ENCODE measurements at places on chromosomes 4 and X.

GRCh38 chr4:48832571-48832970 lies 1.7 kb downstream of the OCIAD1 start:
- no peak for DNase-seq

DNA sequence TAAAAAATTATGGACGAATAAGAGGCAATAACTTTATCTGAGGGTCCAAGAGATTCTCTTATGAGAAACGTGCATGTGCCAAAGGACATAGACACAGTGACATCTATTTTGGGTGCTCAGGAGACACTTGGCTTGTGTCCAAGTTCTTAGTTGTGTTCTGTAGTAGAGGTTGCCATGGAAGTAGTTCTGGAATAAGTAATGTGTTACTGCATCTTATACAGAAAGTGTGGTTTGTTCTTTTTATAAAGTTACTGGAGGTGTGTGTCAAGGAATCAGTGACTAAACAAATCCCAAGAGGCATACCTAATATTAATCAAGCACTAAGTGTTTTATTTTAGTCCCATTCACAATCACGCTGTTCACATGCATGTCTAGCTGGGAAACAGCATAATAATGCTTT lies 305.7 kb downstream of the ARHGAP24 start:
- no peak for DNase-seq

- DNase-seq: no peak
Measured at GRCh38 chrX:97616883-97617530, 733.3 kb downstream of the RPA4 start.

- DNase-seq: no peak
Measured at GRCh38 chr4:153542131-153542530, 76.0 kb downstream of the TMEM131L start.

GRCh38 chr4:119841361-119841760 lies 212.8 kb upstream of the PDE5A start:
- no peak for DNase-seq

GRCh38 chr4:188177997-188178675 lies 38.9 kb downstream of the TRIML1 start:
- no peak for DNase-seq

DNA sequence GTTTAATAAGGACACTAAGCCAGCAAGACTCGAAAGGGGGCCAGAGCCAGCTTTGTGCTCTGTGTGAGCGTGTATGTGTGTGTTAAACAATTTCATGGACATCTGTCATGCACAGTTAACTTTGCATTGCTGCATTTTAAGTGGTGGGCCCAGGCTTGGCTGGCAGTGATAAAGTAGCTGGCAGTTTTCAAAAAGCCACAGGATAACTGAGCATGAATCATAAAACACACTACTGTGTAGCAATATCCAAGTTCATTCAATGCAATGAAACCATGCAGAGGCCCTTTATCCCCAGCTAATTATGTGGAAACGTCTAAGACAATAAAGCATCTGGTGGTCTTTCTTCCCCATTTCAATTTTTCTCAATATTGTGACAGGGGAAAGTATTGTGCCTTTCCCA lies 132.9 kb downstream of the NKX6-1 start:
- no peak for DNase-seq

- no peak for DNase-seq
Measured at GRCh38 chrX:51281758-51282318, 50.8 kb upstream of the NUDT10 start.

DNA sequence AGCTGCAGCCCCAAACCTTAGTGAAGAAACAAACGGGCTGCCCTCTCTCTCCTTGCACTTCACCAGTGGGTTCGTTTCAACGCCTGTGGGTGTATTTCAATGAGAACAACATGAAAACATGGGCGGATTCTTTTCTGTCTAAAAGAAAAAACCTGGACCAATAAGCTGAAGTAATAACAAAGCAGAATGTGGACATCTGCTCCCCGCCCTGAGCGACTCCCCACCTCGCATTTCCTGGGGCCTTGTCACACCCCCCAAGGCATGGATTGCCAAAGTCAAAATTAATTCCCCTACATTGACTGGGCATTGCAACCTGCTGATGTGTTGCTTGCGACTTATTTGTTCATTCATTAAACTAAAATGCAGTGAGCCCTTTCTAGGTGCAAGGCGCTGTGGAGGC lies 142.9 kb downstream of the BCOR start:
- DNase-seq: no peak

DNA sequence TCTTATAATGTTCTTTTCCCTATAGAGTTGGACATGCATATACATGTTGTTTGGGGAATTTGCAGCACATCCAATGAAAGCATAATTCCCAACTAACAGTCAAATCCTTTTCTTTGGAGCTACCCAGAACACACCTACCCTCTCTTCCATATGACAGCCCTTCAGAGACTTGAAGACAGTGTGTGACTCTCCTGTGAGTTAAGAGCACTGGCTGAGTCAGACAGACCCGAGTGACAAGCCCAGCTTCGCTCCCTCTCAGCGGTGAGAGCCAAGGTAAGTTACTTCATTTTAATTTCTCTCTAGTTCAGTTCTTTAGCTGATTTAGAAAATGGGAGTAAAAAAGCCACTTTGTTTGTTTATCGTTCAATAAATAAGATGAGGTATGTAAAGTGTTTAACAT lies 86.3 kb downstream of the RTL9 start:
- DNase-seq: no peak

GRCh38 chr4:18850867-18851266 lies 829.3 kb upstream of the LCORL start:
- DNase-seq: no peak

DNA sequence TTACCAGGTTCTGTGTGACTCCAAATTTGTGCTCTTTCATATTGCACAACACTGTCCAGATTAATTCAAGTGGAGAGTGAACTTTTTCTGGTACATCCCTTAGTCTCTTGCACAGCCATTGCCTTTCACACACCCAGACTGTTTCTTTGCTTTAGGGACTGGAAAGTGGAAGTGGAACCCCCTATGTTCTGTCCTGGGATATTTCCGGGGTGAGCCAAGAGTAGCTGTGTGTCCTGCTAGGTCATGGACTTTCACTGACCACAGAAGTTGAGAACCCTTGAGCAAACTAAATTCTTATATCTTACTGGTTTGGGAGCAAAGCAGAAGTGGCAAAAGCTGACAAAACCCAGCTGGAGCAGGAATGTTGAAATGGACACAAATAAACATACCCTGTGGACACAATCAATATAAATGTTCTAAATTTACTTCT lies 10.3 kb upstream of the VSIG4 start:
- DNase-seq: no peak

DNA sequence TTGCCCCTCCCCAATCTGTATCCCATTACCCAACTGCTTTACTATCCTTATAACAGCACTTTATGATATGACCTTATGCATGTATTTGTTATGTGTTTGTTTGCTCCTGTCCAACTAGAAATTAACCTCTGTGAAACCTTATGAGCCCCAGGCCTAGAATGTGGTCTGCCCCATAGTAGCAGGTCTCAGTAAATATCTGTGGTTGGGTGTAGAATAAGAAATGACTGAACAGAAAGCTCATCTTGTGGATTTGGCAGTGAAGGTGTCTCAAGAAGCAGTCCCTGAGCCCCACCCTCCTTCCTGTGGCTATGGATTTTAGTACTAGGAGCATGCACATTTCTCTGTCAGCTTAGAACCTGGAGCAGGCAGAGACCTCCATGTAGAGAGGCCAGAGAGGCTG lies 229.0 kb upstream of the LCORL start:
- no peak for DNase-seq

GRCh38 chr4:124459196-124459940 lies 253.2 kb downstream of the ANKRD50 start:
- no peak for DNase-seq

- DNase-seq: no peak
Measured at GRCh38 chrX:124289443-124289842, 43.0 kb upstream of the TEX13D start.

GRCh38 chr4:153485359-153485758 lies 19.2 kb downstream of the TMEM131L start:
- no peak for DNase-seq

GRCh38 chrX:39047174-39047573 lies 245.9 kb downstream of the MID1IP1 start:
- no peak for DNase-seq

GRCh38 chr4:185886832-185887524 lies 75.0 kb upstream of the SORBS2 start:
- DNase-seq: no peak

- DNase-seq: no peak
Measured at GRCh38 chrX:1754077-1754476, 139.2 kb downstream of the ASMT start.

GRCh38 chrX:31376408-31377022 lies 304.7 kb upstream of the FTHL17 start:
- no peak for DNase-seq

DNA sequence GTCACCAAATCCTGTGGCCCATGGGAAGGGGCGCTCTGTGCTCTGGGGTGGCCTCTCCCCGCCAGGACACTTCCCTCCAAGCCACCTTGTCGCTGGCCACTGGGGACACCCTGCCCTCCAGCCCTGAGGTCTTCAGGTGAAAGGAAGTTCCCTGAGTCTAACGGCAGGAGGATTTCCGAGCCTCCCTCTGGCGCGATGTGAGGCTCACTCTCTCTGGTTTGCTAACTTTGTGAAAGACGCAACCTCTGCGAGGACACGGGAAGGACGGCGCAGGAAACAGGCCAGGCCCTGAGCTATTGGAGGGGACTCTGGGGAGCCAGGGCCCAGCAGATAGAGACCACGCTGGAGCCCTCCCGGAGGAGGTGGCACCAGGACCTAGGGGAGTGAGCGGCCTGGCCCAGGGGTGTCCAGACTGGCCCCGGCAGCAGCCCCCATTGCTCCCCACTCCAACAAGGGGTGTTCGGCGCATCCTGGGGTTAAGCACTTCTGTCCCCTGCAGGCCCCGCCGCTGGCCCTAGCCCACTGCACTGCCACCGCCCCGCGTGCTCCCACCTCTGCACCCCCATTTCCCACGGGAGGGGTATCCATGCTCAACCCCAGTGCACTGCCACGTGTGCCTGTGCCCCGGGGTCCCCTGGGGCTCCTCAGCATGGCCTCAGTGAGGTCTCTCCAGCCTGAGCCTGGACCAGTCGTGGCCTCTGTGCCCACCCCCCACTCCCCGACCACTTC lies 72.2 kb upstream of the MXD4 start:
- DNase-seq: no peak

DNA sequence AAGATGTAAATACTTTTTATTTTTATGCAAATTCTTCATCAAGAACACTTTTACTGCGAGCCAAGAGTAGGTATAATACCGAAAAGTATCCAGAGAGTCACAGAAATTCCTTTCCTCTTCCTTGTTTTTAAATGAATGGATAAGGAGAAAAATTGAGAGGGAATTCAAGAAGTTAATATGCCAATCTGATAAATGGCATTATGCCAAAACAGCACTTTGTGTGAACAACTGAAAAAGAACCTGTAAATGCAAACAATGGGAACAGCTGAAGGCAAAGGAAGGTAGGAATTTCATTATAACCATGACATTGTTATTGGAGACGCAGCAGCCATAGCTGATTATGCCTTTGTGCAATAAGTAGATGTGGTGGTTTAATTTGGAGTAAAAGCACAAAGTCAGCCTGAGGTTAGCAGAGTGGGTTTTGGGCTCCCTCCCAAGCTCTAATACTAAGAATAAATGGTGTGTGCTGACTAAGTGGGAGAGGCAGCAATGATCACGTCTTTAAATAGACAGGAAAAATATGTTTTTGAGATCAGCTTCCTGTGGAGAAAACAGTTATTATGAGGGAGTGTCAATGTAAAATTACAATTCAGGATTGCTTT lies 209.8 kb upstream of the NDST4 start:
- DNase-seq: no peak

DNA sequence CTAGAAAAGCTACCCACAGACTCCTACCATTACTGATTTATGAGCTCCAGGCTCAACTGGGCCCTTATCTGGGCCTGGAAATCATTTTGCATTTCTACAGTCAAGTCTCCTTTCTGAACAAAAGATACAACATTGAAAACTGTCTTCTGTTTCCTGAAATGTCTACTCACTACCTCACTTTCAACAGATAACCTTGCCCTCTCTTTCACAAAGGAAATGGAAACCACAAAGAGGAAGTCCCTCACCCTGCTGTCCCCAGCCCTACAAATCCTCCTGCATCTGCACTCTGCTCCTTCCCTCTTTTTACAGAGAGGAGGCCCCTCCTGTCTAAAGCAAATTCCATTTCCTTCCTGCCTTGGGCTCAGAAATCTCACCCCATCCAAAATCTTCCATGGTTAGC lies 24.8 kb upstream of the CYBB start:
- no peak for DNase-seq

DNA sequence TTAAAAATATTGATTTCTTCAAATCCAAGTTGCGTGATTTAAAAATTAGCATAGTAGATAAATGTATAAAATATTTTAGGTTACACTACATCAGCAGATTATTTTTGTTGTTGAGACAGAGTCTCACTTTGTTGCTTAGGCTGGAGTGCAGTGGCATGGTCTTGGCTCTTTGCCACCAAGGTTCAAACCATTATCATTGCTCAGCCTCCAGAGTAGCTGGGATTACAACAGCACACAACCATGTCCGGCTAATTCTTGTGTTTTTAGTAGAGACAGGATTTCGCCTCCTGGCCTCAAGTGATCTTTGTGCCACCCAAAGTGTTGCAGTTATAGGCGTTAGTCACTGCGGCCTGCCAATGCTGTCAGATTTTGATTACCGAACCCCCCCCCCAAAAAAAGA lies 1390.5 kb upstream of the TENM3 start:
- DNase-seq: no peak

DNA sequence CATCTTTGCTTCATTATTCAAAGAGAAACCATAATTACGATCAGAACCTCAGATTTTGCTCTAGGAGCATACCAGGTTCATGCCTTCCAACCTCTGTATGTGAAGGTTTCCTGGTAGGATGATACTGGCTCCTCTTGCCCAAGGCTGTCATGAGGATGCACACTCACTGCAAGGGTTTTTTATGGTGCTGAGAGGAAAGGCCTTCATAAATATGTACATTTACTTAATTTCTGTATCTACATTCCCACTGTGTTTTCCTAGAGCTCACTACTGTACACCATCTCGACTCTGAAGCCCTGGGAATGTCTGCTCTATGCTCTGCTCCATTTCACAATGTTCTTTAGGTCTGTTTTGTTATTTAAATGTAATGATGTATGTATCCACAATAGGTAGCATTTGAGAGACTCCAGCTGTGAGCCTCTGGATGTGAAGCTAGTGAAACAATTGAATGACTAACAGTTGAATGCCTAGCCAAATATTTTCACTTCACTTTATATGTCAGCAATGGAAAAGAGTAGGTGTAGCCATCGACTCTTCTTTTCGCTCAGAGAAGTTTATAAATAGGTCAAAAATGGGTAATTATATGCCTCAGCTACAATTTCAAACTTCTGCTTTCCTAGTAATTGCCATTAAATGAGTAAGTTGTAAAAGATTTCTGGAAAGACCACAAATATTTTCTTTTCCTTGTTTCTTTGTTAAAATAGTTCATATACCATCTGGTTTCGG lies 228.0 kb downstream of the PALLD start:
- DNase-seq: no peak

DNA sequence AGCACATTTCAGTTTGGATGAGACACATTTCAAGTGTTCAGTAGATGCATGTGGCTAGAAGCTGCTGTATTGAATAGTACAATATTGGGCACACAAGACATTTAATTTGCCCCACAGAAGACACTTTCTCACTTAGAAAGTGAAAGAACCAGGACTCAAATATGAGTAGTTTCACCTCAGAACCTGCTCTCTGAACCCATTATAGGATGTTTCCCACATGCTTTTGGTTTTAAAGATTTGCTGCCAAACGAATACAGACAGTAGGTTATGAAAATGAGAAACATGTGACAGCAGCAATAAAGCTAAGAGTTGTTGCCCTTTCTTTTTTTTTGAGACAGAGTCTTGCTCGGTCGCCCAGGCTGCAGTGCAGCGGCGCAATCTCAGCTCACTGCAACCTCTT lies 32.3 kb downstream of the C4orf54 start:
- no peak for DNase-seq

GRCh38 chr4:107624024-107624423 lies 96.0 kb downstream of the PAPSS1 start:
- DNase-seq: no peak
